Endodermal cell (in vitro differentiated cells): ENCODE measurements at places on chromosomes 7 and 10. TPM values are rescaled to one million over a fixed set of nuclear protein-coding genes. Genes with fewer than 3 reads are reported as not detected.

The NAT16 gene
- 0.15 to 0.19 TPM in 2 of 3 replicates, not detected in the other for total RNA-seq

The GIMAP1 gene
- not detected in 2 replicates for total RNA-seq

The SLC29A3 gene
- 9.0 to 15.4 TPM (median 14.1 TPM) in 3 replicates for total RNA-seq

The CPED1 gene
- 0.28 to 1.1 TPM (median 0.84 TPM) in 3 replicates for total RNA-seq

The H2BK1 gene
- total RNA-seq: not detected in 2 replicates

The MCM10 gene
- total RNA-seq: 13.1 to 54.0 TPM (median 44.8 TPM) in 3 replicates

The ANKRD7 gene
- 0.32 TPM in 1 of 2 replicates, not detected in the other for total RNA-seq

The ASB10 gene
- total RNA-seq: not detected in 3 replicates

The AKR1C4 gene
- not detected in 3 replicates for total RNA-seq

The OR13A1 gene
- total RNA-seq: 0.31 and 0.36 TPM in 2 replicates

The MARVELD1 gene
- 32.9 to 52.1 TPM (median 44.3 TPM) in 3 replicates for total RNA-seq

The CALHM3 gene
- total RNA-seq: not detected in 2 replicates

The SAMD9 gene
- not detected in 3 replicates for total RNA-seq

The SH2B2 gene
- total RNA-seq: 8.7 to 11.5 TPM (median 10.3 TPM) in 3 replicates

The WNT16 gene
- 0.65 to 0.93 TPM in 2 of 3 replicates, not detected in the other for total RNA-seq

The BAMBI gene
- 45.8 and 49.2 TPM in 2 replicates for total RNA-seq

The DYNC1I1 gene
- total RNA-seq: 7.2 to 23.1 TPM (median 7.8 TPM) in 3 replicates

The NCF1 gene
- total RNA-seq: 0.34 and 0.37 TPM in 2 replicates

The SSBP1 gene
- 124 to 194 TPM (median 183 TPM) in 3 replicates for total RNA-seq

The LRMDA gene
- 1.7 and 1.9 TPM in 2 replicates for total RNA-seq

The FAM185A gene
- total RNA-seq: 5.6 and 5.7 TPM in 2 replicates

The FAM221A gene
- 16.5 to 21.9 TPM (median 20.8 TPM) in 3 replicates for total RNA-seq

The NODAL gene
- total RNA-seq: 71.0 and 88.6 TPM in 2 replicates

The TRIM8 gene
- 32.7 and 34.3 TPM in 2 replicates for total RNA-seq

The PLA2G12B gene
- total RNA-seq: 0.64 and 0.90 TPM in 2 replicates

The OR2A1 gene
- total RNA-seq: not detected in 2 replicates

The ASZ1 gene
- not detected in 3 replicates for total RNA-seq

The CALML5 gene
- not detected in 2 replicates for total RNA-seq

The TBXAS1 gene
- total RNA-seq: 5.0 and 7.6 TPM in 2 replicates

The ZNF282 gene
- 23.9 to 29.8 TPM (median 29.2 TPM) in 3 replicates for total RNA-seq

The TNPO3 gene
- total RNA-seq: 64.5 and 68.0 TPM in 2 replicates

The WDFY4 gene
- total RNA-seq: not detected in 3 replicates

The IGFBP1 gene
- not detected in 2 replicates for total RNA-seq

The HECTD2 gene
- 8.3 to 9.8 TPM (median 8.8 TPM) in 3 replicates for total RNA-seq

The STMP1 gene
- 37.9 and 38.2 TPM in 2 replicates for total RNA-seq

The KCND2 gene
- total RNA-seq: 0.38 to 0.71 TPM (median 0.63 TPM) in 3 replicates

The R3HCC1L gene
- total RNA-seq: 18.1 to 24.3 TPM (median 19.0 TPM) in 3 replicates
